ENCODE measurements at places on chromosomes 6 and 20.

DNA sequence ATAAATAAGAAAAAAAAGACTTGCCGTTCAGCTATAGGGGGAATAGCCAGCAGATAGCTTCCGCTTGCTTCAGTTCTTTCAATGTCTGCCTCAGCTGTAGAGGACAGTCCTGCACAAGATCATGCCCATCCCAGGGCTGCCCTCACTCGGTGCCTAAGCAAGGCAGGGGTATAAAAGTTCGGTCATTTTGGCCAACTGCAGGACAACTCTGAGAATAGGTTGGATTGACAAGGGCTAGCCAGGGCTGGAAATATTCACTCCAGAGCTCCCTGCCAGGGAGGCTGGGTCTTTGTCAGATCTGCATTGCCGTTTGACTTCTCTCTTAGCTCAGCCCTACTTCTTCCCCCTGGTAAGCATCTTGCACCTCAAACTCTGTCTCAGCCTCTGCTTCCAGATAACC is 8.4 kb downstream of the PROCR start:
- no peak for DNase-seq

GRCh38 chr6:73655341-73655917 is 1.6 kb upstream of the SLC17A5 start:
- no peak for DNase-seq

GRCh38 chr20:35823147-35823546 is 51.3 kb downstream of the PHF20 start:
- DNase-seq: no peak

DNA sequence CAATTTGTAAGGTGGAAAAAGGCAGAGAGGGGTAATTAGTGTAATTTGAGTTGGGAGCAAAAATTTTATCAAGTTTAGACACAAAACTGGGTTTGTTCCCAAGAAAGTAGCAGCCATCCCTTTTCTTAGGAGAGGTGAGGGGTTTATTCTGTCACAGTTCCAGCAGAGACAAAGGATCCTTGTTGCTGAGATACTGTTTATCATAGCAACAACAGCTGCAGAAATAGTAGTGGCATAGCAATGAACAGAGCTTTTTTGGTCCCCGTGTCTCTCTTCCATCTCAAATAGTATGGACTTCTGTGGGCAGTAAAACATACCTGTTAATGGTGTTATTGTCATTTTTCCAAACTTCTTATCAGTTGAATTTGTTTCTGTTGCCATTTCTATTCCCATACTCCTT is 23.9 kb downstream of the ZKSCAN8 start:
- DNase-seq: no peak

- peak; percentile 68 for DNase-seq
Measured at GRCh38 chr6:149230712-149231460, 86.6 kb upstream of the TAB2 start.

GRCh38 chr6:126983779-126984178 is 134.7 kb upstream of the RSPO3 start:
- no peak for DNase-seq

DNA sequence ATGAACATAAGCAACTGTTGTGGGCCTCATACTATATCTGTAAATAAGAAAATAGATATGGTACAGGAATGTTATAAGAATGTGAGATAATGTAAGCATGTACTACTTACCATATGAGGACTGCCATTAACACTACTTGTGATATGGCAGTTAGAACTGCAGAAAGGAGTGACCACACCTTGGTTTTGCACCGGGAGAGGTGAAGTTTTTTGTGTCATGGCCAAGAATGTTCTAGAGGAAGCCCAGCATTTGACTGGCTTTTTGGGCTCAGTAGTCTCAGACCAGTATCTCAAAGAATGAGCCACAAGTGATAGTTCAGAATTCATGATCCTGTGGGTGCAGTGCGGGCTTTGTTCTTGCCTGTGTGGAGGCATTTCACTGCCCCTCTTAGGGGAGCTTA is 123.5 kb downstream of the CLIC5 start:
- no peak for DNase-seq
